ENCODE measurements at places on chromosomes 2 and 18.

DNA sequence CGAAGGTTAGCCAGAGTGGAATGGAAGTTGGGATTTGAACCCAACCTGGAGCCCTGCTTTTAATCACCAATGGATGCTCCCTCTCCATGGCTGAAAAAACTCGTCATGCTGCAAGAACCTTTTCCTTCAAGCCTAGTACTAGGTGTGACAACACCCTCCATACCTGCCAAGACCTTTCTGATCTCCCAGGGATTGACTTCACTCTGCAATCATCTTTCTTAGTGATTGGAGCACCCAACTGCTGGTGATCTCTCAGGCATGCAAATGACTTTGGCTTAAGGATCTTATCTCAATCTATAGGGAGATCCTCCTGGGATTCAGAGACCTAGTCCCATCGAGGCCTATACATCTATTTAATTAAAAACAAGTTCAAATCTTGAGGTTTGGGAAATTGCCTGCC is 23.5 kb upstream of the ITGB6 start:
- DNase-seq, result no peak

GRCh38 chr18:40532046-40532445 is 1423.0 kb upstream of the PIK3C3 start:
- no peak for DNase-seq

DNA sequence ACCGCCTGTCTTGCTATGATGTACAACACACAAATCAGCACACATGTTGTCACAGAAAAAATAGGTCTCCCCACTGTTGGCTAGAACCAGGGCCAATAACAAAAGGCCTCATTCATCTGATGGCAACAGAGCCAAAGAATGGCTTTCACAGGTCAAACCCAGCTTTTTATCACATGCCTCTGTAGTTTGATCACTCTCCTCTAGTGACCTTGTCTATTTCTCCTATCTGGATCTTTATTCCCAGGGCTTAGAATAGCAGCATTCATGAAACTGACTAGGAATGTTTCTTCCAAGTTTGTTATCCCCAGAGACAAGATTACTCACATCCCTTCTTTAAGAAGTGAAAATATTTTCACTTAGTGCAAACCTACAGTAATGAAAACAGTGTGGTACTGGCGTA is 285.8 kb upstream of the GYPC start:
- DNase-seq, result no peak

DNA sequence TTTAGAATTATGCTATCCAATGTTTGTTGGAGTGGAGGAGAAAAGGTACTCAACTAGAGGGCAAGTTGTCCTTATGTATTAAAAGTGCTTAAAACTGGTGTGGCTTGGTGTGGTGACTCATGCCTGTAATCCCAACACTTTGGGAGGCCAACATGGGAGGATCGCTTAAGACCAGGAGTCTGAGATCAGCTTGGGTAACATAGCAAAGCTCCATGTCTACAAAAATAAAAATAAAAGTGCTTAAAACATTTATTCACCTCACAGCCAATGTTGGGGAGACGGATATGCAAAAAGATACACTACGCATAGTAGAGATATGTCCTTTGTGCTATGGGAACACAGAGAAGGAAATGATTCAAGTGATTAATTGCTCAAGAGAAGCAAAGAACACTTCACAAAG is 19.3 kb upstream of the TNFAIP6 start:
- DNase-seq, result no peak

GRCh38 chr2:241040081-241040803 is 41.8 kb downstream of the SNED1 start:
- DNase-seq, result no peak

- no peak for DNase-seq
These were observed 352.6 kb upstream of the DLGAP1 start for GRCh38 chr18:4807604-4808293.

DNA sequence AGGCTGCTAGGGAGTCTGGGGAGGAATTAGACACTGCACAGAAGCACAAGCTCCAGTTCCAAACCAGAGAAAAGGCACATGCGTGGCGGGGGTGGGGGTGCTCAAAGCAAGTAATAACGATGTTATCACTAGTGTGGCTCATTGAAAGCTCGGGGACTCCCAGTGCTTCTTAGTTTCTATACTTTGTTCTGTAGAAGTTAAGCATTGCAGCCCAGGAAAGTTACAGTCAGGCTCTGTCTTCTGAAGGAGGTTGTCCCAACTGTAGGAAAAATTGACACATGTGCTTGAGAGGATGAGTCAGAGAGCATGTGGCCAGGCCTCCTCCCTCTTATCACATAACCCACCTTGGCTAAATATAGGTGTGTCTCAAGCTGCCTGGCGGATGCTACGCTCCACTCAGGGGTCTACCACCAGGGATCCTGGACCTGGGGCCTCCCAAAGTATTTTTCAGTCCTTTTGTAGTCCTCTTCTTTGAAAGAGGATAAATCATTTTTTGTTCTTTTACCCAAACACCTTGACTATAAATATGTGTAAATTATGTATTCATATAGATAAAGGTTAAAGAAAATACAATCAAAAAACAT is 3.8 kb downstream of the GALNT5 start:
- no peak for DNase-seq

DNA sequence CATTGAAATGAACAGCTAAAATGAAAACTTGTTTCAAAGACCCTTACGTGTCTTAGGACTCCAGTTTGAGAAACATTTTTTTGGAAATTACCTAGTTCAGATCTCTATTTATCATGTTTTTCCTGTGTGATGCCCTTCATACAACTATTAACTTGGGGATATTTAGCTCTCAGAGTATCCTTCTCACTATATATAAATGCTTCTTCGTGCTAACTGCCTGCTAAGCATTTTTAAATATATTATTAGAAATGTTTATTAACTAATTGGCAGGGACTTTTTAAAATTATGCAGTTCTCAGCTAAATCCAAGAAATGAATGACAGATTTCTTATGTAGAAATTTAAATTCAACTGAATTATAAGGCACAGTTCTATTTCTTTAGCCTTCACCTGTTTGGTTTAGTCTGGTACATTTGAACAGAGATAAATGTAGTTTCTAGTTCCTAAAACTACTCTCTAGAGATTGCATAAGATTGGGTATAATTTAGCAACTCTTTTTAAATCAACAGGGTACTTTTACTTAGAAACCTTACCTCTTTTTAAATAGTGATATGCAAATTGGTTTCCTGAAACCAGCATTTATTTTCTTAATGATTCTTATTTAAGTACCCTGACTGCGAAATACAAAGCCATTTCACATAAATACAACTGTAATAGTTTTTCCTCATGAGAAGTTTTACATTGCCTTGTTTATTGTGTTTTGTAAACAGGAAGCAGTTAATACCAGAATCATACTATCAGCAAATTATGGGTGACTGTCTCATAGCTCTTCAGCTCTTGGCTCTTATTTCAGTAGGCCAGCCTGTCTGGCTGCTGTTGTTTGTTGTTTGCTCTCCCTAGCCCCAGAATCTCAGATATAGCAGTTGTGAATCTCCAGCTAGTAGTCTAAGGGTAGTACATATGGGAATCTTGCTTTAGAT is 140.7 kb downstream of the PTRHD1 start:
- DNase-seq, result no peak

DNA sequence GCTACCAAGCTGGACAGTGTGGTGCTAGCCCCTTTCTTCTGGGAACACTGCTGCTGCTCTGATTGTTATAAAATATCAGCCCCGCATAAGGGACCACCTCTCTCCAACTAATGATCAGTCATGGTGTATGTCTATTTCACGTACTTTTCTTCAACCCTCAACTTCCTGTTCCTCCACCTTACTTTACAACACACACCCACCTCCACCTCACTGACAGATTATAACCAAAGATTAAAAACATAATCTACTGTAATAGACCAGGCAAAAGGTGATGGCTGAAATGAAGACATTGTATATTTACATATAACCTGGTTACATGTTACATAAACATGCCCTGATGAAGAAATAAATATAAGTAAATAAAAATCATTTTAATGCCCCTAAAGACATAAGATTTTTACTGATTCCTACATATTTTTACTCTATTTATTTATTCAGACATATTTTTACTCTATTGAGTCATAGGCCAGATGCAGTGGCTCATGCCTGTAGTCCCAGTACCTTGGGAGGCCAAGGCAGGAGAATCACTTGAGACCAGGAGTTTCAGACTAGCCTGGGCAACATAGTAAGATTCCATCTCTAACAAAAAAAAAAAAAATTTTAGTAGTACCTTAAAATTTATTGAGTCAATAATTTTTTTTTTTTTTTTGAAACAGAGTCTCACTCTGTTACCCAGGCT is 12.8 kb downstream of the STK39 start:
- no peak for DNase-seq

DNA sequence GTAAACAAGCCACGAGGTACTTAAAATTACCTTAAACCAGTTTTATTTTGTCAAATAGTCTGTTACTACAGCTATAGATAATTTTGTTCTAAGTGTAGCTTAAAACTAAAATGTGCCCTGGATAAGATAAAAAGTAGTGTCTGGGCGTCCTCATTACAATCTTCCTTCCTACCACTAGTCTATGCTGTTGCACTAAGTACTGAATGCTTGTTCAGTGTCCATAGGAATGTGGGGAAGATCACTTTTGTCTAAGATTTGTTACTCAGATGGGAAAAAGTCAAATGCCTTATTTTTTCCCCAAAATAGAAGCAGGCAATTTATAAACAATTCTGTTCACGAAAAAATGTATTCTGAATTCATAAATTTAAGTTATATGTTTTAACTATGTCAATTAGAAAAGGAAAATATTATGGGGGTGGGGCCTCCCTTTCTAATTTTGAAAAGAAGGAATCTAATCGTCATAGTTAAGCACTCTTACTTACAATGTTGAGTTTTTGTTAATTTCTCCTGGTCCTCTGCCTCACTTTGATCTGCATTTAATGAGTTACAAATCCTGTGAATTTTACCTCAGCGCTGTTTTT is 140.4 kb upstream of the VRK2 start:
- no peak for DNase-seq

DNA sequence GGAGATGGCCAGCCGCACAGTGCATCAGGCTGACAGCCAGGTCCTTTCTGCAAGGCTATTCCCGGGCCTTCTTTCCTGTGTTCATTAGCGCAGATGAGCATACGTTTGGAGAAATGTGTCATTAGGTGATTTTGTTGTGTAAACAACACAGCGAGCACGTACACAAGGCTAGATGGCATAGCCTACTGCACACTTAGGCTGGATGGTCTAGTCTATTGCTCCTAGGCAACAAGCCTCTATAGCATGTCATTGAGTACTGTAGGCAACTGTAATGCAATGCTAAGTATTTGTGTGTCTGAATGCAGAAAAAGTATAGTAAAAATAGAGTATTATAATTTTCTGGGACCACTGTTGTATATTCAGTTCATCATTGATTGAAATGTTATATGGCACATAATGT is 50.9 kb upstream of the PHLPP1 start:
- no peak for DNase-seq
